ENCODE measurements at places on chromosomes 13 and 19.

DNA sequence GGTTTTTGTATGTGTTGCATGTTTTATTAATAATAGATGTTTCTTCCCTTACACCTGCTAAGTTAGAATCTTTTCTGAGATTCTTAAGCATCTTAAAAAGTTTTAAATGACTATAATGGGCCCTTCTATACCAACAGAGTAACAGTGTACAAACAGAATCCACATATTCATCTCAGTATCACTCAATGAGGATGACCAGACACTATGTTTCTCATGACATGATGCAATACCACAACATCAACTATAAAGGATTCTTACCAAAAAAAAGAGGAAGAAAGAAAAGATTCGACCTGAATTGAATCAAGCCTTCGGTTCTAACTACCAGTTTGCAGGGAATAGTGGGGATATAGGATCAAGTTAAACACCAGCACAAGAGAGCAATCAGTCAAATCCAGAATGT is 56.5 kb downstream of the INTS6 start:
- DNase-seq = no peak

DNA sequence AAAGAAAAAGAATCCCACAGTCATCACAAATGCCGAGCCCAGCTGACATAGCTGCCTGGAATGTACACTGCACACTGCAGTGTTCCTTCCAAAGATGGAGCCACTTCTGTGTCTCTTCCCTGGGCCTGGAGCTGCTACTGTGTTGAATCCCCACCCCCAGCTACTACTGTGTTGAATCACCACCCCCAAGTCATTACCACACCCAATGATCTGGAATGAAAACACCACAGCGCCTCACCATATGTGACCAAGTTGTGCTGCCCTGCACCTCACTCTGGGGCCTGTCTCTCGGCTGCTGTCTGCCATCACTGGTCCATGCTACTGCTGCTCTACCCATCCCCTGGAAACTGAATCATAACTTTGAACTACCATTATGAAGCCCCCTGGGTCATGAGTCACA is 861.2 kb downstream of the UQCRFS1 start:
- no peak for DNase-seq

DNA sequence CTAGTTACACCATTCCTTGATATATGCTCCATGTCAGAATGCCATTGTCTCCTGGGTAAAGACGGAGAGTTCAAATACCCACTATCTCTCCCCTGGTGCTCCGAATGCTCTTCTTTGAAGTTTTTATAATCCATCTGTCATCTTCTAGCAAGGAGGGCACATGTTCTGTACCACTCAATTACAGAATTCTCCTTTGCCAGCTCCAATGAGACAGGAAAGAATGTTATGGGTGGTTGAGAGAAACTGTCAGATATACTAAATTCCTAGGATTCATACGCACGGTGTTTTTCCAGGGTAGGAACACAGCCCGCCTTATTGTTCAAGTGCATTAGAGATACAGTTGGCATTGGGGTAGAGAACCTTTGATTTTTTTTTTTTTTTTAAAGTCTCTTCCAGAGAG is 118.0 kb upstream of the ZNF536 start:
- no peak for DNase-seq

- DNase-seq = no peak
Observed at GRCh38 chr19:46014534-46014933, 8.3 kb downstream of the PGLYRP1 start.

- no peak for DNase-seq
Observed at GRCh38 chr13:25847145-25847544, 204.7 kb downstream of the SHISA2 start.

GRCh38 chr13:51065372-51066090 is 45.5 kb downstream of the C13orf42 start:
- DNase-seq = no peak

DNA sequence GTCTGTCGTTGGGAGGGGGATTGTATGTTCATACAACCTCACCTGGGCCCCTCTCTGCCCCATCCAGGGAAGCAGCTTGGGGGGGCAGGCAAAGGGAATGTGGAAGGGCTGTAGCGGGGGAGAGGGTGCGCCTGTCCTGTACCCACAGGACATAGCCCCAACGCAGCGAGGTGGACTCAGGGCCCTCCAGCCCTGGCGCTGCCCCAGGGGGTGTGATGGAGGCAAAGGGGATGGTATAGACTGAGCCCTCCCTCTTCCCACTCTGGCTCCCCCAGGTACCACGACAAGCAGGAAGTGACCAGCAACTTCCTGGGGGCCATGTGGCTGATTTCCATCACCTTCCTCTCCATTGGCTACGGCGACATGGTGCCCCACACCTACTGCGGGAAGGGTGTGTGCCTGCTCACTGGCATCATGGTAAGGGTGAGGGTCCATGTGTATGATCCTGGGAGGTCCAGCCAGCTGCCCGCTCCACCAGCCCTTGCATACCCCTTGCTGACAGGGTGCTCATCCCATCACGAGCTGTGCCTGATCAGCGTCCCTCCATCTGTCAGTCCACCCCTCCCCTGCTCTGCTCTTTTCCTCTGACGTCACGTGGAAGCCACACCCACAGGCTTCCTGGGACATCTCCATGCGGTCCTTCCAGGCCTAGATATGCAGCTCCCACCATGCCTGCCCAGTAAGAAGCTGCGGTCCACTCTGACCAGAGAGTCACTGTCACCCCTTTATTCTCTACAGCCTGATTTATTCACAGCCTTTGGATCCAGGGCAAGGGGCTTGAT is 18.3 kb downstream of the KCNN1 start:
- DNase-seq = no peak

GRCh38 chr19:5192568-5192967 is 148.0 kb downstream of the PTPRS start:
- DNase-seq = no peak

- DNase-seq = no peak
Observed at GRCh38 chr19:4181053-4181508, 1.3 kb downstream of the SIRT6 start.

- no peak for DNase-seq
Observed at GRCh38 chr13:110610955-110611595, 4.3 kb upstream of the NAXD start.

DNA sequence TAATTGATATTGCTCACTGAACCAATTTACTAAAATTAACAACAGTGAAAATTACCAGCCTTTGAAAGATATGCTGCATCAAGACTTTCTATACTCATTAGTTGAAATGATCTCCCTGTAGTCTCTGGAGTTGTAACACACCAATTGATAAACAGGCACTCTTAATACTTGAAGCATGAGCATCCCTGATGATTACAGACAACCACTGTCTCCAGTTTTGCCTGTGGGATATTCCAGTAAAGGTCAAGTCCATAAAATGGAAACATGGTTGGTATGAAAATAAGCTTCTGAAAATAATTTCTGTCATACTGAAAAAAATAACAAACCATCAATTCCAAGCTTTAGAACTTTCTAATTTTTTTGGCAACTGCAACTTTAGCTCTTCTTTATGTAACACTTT is 405.8 kb downstream of the SPRY2 start:
- DNase-seq = no peak

DNA sequence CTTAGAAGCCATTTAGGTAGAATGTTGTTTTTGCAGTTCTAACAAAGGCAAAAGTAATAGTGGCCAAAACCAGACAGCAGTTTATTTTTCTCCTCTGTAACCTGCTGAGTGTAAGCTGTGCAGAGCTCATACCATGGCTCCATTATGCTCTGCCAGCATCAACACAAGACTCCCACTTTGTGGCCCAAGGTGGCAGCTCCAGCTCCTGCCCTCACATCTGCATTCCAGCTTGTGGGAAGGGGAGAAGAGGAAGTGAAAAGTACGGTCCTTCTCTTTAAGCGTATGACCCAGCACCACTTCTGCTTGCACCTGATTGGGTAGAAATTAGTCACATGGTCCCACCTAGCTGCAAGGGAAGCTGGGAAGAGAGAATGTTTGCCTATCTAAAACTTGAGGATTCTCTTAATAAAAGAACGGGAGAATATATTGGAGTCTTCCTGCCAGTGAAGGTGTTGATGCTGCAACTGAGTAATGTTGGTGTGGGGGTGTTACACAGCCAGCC is 19.2 kb downstream of the ADGRE1 start:
- DNase-seq = no peak

GRCh38 chr13:40200273-40200978 is 466.0 kb downstream of the FOXO1 start:
- no peak for DNase-seq

All from sciatic nerve (tissue), 2 donors.